ENCODE measurements at places on chromosomes 12 and 14.

DNA sequence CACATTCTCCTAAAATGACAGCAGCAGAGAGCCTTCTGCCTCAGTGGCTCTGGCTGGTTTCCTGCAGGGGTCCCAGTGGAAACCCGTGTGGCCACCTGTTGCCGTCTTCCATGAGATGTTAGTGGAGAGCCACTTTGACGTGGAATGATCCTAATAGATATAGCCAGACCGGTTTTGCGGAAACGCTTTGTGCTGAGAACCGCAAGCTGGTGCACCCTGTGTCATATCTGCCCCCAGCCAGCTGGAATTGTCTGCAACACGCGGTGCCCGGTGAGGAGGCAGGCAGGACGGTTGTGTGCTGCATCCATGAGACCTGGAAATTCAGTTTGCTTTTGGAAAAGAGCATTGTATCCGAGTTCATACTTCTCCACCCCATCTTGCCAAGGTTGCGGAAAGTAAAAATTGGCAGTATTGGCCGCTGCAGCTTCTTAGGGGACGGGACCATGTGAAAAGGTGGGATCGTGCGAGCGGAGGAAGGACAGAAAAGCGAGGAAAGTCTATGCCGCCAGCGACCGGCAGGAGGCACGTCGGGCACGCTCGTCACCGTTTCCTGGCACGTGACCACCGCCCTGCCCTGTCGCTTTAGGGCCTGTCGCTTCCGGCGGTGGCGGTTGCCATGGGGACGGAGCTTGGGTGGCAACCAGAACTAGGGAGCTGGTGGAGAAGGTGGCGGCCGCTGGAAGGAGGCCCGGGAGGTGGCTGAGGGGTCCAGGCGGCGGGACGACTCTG lies at the start of gene CFAP251:
Gene CFAP251, plus strand, starts transcription at position 643 of the 729 bp plus-strand sequence. CDS start 2,714 bp downstream, outside the sequence.
- DNase-seq = no peak

DNA sequence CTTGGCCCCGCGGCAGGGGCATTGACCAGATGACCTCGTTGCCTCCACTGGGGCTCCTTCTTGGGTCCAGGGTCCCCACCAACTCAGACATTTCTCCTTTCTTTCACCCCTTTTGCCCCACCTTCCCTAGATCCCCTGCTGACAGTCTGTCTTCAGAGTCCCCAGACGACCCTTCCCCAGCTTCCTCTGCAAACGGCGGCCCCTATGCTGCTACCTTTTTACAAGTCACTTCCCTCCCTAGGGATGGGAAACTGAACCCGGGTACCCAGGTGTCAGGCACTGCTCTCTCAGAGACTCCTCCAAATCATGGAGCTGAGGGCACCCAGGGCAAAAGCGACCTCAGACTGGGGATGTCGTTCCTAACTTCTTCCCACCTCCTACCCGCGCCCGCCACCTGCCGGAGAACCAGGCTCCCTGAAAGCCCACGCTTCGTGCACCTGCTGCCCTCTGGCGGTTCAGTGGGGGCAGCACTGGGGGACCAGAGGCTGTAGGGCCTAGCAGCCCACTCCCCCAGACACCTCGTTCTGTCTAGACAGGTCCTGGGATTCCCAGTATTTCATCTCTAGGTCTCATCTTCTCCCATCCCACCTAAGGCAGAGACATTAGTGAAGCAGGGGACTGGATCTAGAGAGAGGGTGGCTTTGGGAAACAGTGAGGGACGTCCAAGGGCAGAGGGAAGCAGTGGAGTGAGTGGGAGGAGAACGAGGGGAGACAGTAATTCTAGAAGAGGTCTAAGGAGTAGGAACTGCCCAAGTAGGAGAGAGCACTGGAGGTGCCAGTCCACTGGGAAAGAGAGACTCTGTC lies 4.9 kb downstream of the ZNF385A start:
- peak; percentile 94 for DNase-seq

- DNase-seq = no peak
Measured at GRCh38 chr12:87119713-87120112, 863.5 kb upstream of the MGAT4C start.

GRCh38 chr12:116662612-116663144 lies 75.2 kb downstream of the SPRING1 start:
- no peak for DNase-seq

GRCh38 chr12:6829536-6830220 lies 1.5 kb downstream of the P3H3 start:
- DNase-seq = peak; percentile 71

GRCh38 chr12:12099102-12099501 lies 28.4 kb downstream of the BCL2L14 start:
- no peak for DNase-seq

GRCh38 chr14:36293824-36294223 lies 26.6 kb downstream of the MBIP start:
- DNase-seq = no peak

- DNase-seq = no peak
Measured at GRCh38 chr14:105398726-105399465, 558 bp downstream of the TEX22 start.

GRCh38 chr14:55579724-55580469 lies at the start of gene KTN1:
Gene KTN1 (plus strand): TSS chr14:55580207. CDS start chr14:55612049, 31,842 bp downstream.
- DNase-seq = peak; percentile 98

DNA sequence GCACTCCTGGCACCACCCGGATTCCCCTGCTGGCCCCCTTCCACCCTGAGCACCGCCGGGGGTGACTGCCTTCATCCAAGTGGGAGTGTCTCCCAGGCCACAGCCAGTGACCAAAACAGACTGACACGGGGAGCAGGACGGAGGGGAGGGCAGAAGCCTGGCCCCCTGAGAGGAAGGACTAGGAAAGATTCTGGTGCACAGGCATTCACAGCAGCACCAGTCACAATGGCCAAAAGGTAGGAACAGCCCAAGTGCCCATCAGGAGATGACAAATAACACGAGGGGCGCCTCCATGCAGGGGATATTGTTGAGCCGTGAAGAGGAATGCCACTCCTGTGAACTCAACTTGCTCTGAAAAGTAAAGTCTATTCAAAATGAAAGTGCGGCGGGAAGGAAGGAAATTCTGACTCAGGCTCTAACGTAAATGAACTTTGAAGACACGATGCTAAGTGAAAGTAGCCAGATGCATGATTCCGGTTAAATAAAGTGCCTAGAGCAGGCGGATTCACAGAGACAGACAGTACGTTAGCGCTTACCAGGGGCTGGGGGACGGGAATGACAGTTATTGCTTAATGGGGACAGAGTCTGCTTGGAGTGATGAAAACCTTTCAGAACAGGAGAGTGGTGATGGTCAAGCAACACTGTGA lies 146.1 kb upstream of the NCOR2 start:
- DNase-seq = no peak

DNA sequence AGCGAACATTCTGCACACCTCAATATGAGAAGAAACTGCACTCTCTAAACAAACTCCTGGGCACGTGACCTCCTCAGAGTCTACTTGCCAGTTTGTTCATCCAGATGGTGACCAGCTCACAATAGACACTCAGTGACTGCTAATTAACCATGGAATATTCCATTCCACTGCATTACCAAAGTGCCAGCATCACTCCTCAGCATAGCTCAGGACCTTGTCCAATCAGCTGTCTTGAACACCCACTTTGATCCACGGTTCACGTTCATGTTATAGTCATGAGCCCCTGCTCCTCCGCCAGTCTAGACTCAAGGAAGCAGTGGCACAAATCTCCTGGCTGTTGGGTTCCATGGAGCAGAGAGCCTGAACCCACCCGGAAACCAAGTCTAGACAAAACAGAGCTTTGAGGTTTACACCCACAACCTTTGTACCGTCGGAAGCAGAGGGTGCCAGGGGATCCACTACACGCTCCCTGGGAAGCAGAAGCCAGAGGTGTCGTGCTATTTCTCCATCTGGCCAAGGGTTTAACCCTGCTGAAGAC lies 285.3 kb downstream of the ZFP36L1 start:
- no peak for DNase-seq

DNA sequence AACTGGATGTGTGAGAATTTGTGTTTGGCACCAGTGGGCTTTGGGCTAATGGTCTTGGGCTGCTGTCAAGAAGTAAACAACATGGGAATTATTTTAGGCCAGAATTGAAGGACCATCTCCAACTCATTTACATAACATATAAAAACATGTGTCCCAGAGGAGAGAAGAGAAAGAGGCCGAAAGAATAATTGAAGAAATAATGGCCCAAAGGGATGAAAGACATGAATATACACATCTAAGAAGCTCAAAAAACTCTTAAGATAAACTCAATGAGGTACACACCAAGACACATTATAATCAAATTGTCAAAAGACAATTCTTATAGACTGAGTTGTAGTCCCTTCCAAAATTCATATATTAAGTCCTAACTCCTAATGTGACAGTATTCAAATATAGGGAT lies 56.1 kb upstream of the SCAF11 start:
- DNase-seq = no peak

DNA sequence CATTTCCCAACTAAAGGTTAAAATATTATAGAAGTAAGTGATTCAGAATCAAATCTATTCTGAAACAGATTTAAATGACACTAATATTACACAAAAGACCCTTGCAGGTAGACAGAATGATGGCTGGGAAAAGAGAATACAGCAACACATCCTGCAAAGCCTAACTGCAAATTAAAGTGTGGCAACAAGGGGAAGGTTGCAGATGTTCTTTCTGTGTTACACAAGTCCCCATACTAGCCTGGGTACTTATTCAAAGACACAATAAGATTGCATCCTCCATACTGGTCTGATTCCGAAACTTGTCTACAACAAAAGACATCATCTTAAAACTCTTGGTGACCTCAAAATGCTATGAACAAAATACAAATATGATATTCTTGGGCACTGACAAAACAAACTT lies 50.5 kb downstream of the R3HDM2 start:
- no peak for DNase-seq

- no peak for DNase-seq
Measured at GRCh38 chr12:87679251-87679650, 349.9 kb downstream of the C12orf50 start.

DNA sequence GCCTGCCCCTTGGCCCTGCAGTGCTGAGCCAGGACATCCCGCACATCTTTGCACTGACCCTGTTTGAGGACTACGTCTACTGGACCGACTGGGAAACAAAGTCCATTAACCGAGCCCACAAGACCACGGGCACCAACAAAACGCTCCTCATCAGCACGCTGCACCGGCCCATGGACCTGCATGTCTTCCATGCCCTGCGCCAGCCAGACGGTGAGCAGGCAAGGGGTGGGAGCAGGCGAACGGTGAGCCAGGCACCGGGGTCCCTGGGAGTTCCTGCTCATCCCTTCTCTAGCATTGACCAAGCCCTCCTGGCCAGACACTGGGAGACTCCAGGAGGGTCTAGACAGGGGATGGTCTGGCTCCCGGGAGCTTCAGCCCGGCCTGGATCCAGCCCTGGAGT lies 17.4 kb upstream of the NXPH4 start:
- DNase-seq = no peak

DNA sequence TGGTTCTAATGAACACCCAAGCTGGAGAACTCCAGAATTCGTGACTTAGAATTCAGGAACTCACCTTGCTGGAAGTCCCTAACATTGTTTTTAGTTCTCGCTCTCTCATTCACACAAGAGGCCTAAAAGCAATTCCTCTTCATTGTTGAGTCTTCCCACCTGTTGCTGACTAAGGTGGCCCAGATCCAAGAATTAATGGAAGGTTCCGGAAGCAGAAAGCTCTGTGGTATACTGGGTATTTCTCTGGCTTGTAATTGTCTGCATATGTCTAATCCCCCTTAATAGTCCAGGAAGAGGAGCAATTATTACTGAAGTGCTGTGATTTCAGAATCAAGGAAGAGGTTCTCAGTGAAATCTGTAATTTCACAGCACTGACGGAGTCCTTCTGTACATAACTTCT lies 31.4 kb downstream of the TMEM233 start:
- DNase-seq = peak; percentile 26

DNA sequence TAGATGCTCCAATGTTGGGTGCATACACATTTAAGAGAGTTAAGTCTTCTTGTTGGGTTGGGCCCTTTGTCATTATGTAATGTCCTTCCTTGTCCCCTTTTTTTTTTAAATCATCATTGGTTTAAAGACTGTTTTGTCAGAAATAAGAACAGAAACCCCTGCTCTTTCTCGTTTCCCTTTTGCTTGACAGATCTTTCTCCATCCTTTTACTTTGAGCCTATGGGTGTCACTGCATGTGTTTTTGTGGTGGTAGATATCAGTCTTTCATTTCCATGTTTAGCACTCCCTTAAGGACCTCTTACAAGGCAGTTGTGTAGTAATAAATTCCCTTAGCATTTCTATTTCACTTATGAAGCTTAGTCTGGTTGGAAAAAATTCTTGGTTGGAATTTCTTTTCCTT lies 47.4 kb downstream of the RTN1 start:
- no peak for DNase-seq

GRCh38 chr12:49537752-49538509 lies 899 bp upstream of the KCNH3 start:
- no peak for DNase-seq

DNA sequence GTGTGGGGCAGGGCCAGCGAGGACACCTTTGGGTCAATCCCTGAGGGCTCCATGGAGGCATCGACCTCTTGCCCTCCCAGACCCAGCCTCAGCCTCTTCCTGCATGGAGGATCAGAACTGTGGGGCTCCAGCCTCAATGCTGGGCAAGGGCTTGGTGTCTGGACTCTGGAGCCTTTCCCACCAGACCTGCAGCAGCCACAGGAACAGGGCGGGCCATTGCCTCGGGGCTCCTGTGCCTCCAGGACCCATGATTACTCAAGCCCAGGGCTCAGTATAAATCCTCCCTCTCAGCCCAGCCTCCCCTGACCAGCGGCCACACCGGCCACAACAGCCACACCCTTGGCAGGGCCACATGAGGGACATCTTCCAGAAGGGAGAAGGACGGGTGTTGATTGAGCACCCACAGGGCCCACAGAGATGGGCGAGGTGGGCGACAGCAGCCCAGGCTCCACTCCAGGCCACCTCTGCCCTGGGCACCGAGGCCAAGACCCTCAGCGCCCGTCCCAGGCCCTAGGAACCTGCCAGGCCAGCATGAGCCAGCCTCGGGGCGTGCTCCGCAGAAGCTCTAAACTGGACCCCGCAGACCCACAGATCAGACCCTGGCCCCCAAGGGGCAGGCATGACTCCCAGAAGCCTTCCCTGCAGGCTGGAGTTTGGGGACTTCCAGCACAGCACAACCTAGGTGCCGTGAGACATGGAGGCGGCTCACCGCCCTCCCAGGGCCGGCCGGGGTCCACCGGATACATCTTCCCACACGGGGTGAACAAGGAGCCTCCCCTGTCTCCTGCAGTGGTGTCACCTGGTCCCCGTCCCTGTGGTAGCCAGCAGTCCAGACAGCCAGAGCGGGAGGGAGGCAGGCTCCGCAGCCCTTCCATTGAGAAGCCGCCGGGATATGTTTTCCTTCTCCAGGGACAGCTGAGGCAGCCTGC lies 25.1 kb downstream of the NCOR2 start:
- no peak for DNase-seq

DNA sequence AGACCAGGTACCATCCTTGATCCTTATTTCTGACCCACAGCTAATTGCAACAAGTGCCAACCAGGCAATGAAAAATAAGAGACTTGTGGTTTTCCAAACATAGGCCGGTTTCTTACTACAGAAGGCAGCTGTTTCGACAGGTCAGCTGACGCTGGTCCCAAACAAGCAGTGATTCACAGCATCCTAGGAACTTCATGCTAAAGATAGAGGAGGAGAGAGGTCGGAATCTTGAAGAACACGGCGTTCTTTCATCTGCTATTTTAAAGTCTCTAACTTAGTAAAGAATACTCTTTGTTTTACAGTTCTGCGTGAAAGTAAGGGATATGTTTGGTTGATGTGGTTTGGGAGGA lies 28.1 kb upstream of the ADGRD1 start:
- DNase-seq = no peak

GRCh38 chr14:92984082-92984788 lies 61.3 kb downstream of the CHGA start:
- no peak for DNase-seq
